ENCODE measurements at places on chromosomes 2 and 18.

DNA sequence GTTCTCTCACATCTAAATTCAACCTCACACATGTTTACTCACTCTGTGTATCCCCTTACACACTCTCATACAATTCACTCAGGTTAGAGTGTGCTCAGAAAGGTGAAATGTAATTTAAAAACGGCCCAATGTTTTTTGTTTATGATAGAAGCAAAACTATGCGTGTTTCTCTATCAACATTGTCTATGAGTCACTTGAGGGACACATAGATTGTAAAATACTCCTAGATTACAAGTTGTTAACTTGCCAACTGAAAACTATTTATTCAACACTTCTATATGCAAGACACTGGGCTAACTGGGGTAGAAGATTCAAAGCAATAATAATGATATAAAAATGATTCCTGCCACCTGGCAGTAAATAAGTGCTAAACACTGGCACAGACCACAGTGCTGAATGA, 24.6 kb downstream of the CCDC195 start:
- no peak for DNase-seq

GRCh38 chr18:31685097-31686082, 1.0 kb upstream of the B4GALT6 start:
- DNase-seq: no peak

- no peak for DNase-seq
These were observed 60.6 kb downstream of the MTCL1 start for GRCh38 chr18:8765783-8766463.

GRCh38 chr2:105752691-105753358, 8.1 kb downstream of the NCK2 start:
- no peak for DNase-seq

DNA sequence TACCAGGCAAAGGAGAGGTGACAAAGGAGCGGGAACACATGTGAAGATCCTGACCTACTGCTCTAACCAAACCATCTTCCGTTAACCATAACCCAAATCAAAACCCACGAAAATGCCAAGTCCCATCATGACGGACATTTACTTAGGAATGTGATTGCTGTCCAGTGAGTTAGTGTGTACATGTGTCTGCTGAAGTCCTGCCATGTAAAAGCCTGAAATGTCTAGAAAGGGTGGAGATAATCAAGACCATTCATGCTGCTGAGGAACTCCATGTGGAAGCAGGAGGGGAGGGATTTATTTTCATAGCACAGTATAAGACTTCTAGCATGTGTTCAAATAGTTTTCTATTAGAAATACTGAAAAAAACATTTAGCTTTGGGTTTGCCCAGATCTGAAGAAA, 137.0 kb upstream of the BOD1L2 start:
- DNase-seq: no peak

GRCh38 chr2:170973492-170974303, 44.6 kb downstream of the GORASP2 start:
- peak; percentile 10 for DNase-seq

- DNase-seq: no peak
These were observed 28.6 kb downstream of the BOD1L2 start for GRCh38 chr18:57175532-57175931.

DNA sequence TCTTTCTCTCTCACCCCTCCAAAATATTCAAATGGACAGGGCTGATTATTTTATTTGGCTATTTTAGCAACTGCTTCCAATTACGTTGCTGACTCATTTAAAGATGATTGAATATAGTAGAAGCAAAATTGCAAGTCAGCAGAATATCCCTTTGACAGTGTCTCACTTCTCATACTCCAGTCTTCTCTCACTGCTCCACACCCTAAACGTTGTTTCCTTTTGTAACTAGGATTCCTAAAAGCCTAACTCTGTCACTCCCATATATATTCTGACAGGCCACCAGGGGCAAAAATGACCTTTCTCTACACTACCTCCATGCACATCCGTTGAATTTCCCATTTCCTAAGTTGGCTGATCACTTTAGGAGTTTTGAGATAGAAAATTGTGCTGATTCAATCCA, 351.1 kb downstream of the RND3 start:
- no peak for DNase-seq

DNA sequence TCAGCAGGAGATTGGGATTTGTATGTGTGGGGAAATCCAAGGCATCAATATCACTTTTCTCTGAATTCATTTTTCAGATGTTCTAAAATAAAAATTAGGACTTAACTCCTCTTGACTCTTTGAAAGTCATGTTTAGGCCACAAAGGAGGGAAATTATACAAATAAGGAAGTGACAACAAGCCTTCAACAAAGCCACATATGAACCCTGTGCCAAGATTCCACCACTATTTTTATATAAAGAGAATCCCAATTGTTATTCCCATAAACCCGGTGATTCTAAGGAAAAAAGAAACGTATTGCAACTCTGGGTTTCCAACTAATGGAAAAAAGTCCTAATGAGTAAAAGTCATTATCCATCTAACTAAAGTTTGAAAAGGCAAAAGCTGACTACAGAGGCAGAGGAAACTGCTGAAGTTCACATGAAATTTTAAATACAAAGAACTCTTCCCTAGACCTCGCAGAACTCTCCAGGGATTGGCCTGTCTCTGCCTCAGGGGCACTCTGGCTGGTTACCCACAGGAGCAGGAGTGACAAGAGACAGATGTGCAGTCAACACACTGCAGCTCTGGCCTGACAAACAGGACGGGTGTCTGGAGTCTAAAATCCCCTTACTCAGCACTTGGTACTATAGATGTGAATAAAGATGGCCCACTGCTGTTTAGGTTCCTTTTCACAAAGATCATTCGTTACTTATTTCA, 11.5 kb downstream of the NPC1 start:
- DNase-seq: no peak

DNA sequence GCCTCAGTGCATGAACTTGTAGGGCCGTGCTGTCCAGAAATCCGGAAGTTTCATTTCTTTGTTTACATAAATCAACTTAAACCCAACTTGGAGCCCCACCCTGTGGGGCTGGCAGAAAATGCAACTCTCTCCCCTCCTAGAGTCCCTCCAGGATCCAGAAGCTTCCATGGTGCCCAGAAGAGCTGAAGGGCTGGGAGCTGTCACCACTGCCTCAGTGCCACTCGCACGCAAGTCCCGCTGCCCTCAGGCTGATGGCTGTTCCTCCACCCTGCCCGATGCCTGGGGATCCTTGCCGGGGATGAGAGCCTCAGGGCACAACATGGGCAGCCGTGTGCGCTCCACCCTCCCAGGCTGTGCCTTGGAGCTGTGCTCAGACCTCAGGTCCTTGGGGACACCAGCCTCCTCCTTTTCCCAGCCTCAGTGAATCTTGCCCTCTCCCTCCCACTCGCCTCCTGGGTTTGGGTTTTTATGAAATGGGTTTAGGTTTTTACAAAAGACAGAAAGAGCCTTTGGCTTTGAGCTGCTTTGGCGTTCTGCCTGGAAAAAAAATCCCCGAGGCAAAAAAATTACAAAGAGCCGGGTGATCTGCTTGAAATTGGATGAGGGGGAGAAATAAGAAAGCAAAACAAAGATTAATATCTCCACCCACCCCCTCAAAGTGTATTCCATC, 155.2 kb downstream of the TWIST2 start:
- DNase-seq: no peak

DNA sequence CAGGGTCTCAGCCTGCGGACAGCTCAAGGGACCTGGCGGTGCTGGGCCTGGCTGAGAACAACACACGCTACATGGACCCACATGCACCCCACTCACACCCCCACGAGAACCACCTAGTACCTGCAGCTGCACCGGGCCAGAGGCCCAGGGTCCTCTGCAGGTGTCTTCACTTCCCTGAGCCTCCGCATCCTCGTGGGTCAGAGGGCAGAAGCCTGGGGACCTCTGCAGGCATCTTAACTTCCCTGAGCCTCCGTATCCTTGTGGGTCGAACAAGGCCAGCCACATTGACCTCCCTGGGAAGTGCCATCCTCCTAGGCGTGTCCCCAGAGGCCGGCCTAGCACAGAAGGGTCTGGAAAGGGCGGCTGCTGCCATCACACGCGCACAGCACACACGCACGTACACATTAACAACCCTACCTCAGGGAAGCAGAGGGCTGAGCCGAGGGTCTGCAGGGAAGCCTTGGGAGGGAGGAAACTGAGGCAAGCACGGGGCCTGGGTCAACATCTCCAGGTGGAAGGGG, 62.5 kb upstream of the HPCAL1 start:
- no peak for DNase-seq
